Skeletal muscle cell (primary cell): ENCODE measurements at places on chromosomes 4 and X.

DNA sequence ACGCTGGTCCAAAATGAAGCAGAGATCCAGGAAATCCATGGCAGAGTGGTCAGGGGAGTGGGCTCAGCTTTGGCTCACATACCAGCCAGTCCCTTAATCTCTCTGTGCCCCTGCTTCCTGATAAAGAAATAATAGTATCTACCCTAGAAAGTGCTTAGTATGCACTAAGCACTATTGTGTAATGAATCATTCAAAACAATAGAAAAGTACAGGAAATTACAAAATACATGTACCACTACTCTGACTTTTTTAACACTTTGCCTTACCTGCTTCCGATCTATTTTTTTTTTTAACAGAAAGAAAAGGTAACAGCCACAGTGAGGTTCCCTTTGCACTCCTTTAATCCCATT lies 49.9 kb downstream of the TBC1D9 start:
- DNase-seq, result no peak

DNA sequence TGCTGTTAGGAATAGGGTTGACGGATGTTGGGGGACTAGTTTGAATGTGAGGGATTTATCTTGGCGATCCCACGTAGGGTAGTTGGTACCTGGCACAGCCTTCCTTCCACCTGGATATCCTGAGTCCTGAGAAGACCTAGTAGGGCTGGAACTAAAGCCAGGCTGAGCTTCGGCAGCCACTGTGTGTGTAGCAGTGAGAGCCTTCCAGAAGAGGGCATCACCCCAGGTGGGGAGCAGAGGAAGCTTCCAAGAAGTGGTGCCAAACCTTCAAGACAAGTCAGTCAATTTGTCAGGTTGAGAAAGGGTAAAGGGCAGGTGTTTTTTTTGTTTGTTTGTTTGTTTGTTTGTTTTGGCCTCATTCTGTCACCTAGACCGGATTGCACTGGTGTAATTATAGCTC lies 1.2 kb upstream of the FGFBP2 start:
- no peak for DNase-seq

DNA sequence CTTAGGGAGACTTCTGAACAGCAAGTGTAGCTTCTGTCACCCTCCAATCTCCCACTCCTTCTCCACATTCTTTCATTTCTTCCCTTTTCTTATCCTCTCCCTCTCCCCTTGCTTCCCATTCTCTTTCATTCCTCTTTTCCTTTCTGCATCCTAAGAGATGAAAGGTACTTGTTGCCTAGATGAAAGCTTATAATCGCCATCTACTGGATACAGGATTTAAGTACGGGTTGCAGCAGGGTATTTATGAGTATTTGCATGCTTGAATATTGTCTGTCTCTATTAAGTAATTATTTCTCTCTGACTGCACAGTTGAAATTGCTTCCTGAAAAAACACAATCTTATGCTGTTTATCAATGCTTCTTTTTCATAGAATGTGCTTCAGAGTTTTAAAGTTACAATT lies 174.0 kb upstream of the TENT5D start:
- DNase-seq, result no peak

- no peak for DNase-seq
Observed at GRCh38 chr4:125991398-125991797, 676.6 kb downstream of the FAT4 start.

DNA sequence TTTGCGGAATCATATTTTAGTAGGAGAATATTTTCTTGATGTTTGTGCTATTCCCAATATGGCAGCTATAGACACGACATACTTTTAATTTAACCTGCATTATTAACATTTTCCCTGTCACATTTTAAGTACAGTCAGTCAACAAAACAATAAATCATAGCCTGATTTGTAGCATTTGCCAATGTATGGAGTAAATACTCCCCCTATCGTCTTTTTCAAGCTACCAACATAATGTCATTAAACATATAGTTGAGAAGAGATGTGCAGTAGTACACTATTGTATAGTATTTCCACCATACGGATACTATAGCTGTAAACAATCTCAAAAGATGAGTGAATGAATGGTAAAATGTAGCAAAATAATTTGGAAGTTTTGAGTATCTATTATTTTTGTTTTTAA lies 303.7 kb upstream of the MAGEB2 start:
- DNase-seq, result no peak

GRCh38 chr4:22410645-22411247 lies 105.1 kb downstream of the ADGRA3 start:
- no peak for DNase-seq

DNA sequence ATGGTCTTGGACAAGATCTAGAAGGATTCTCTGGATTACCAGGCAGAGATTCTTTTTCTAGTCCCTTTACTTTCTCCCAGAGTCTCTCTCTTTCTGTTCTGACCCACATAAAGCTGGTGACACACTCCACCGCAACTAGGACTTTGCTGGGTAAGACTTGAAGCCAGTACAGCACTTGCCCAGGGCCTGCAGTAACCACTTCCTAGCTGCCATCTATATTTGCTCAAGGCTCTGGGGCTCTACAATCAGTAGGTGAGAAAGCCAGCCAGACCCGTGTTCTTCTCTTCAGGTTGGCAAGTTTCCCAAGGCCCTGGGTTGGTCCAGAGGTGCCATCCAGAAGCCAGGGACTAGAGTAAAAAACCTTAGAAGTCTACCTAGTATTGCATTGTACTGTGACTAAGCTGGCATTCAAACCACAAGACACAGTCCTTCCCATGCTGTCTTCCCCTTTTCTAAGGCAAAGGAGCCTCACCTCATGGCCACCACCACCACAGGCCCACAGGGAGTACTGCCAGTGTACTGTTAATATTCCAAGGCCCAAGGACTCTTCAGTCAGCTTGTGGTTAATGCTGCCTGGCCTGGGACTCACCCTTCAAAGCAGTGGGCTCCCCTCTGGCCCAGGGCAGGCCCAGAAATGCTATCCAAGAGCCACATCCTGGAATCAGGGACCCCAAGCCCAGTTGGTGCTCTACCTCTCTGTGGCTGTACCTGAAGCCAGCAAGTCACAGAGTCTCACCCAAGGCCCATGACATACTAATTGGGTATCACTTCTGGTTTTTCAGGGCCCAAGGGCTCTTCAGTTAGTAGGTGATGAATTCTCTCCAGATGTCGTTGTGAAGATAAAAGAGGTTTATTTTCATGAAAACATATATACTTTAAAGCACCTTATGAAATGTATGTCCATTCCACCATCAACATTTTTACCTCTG lies 54.7 kb downstream of the CD38 start:
- DNase-seq, result no peak

- peak; percentile 79 for DNase-seq
Observed at GRCh38 chr4:109046471-109047201, 255.8 kb downstream of the COL25A1 start.

- DNase-seq, result no peak
Observed at GRCh38 chrX:11329021-11329420, 35.8 kb downstream of the AMELX start.

- DNase-seq, result no peak
Observed at GRCh38 chr4:145785391-145786008, 105.6 kb downstream of the C4orf51 start.

DNA sequence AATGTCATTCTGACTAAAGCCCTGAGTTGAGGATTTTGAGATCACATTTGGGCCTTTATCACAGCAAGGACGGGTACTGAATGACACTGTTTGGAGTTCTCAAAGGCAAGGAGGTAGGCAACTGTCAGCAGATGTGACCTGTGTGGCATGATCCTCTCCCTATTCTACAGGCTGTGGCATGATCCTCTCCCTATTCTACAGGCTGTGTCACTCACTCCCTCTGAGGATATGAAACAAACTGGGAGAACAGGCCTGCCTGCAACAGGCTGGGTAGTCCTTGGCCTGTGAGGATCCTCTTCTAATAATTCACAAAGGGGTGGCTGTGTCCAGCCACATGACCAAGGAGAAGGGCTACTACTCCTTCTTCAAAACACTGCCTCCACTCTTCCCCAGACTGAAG lies 14.9 kb upstream of the TCEANC start:
- DNase-seq, result no peak

DNA sequence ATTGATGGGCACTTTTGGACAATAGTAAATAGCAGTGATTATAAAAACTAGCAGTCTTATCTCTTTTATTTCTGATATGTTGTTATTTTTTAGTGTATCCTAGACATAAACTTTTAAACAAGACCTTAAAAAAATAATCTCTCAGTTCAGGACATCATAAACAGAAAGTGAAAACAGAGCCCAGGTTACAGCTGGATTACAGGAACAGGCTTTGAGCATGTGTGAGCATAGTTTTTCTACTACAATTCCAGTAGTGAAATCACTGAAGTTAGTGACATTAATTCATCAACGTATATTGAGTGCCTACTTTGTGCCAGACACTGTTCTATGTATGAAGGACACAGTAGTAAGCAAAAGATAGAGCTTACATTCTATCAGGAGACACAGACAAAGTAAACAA lies 16.9 kb downstream of the TRIM75 start:
- no peak for DNase-seq

DNA sequence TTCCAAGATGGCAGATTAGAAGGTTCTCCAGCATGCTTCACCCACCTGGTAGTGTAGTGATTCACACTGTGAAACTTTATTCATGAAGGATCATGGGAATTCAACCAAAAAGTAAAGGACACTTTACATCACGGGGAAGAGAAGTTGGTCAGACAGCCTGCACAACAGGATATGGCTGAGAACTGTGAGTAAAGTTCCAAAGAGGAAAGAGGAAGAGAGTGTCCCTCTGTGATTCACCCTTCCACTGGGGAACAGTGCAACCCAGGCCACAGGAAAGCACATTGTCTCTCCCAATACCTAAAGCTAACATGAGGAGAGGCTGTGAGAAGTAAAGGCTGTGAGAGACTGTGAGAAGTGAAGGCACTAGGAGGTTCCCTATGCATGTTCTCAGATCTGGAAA lies 137.2 kb downstream of the STPG2 start:
- DNase-seq, result no peak

DNA sequence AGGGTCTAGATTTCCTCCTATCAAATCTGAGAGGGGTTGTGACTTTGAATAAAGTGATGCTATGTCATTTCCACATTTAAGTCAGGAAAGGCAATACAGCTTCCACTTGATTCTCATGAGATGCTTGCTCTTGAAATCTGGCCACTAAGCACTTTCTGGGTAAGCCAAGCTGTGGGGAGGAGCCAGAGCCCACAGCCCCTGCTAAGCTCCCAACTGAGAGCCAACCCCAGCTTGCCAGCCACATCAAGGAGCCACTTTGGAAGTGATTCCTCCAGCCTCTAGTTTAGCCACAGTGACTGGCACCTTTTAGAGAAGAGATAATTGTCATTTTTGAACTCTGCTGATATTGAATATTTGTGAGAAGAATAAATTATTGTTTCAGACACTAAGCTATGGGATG lies 1441.5 kb upstream of the IGFBP7 start:
- DNase-seq, result no peak
